ENCODE measurements at places on chromosomes 3 and 15. TPM values are rescaled to one million over a fixed set of nuclear protein-coding genes. Genes with fewer than 3 reads are reported as not detected.

- DNase-seq: no peak
Measured at GRCh38 chr3:133830071-133830470, 24.5 kb downstream of the SRPRB start.

DNA sequence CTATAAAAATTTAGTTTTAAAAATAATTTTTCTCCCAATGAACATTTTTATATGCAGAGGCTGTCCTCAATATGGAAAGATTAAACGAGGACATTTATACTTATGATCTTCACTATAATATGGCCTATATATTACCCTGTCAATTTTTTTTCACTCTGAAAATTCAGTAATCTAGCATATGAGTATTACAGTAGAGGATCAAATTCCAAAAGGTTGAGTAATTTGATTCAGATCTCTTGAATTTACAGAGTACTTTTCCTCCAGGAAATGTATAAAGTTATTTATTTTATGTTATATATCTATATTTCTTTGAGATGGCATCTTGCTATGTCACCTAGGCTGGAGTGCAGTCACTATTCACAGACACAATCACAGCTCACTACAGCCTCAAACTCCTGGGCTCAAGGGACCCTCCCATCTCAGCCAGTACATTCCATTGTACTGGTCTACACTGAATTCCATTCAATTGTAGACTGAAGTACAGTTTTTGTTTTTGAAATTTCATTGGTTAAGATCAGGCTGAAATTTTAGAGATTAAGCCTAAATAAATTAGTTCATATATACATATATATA, 16.3 kb upstream of the TRPM7 start:
- no peak for DNase-seq

DNA sequence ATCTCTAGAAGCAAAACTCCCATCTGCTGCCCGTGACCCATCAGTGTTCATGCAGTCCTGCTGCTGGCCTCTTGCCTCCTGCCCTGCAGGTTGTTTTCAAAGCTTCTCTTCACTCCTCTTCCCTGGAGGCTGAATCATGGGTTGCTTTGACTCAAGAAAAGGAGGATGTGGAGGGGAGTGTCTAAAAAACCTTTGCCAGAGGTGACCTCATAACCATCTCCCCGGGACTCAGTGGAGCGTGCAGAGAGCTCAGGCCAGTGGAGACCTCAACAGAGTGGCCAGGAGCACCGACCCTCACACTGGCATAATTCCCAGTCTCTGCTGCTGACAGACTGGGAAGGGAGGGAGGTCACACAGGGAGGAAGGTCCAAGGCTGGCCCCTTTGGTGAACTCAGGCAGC, 60.9 kb upstream of the ITGA11 start:
- no peak for DNase-seq

- peak; percentile 70 for DNase-seq
Measured at GRCh38 chr3:169668957-169669741, 5.6 kb upstream of the MECOM start.

The VEPH1 gene
- total RNA-seq: 0.77 TPM

DNA sequence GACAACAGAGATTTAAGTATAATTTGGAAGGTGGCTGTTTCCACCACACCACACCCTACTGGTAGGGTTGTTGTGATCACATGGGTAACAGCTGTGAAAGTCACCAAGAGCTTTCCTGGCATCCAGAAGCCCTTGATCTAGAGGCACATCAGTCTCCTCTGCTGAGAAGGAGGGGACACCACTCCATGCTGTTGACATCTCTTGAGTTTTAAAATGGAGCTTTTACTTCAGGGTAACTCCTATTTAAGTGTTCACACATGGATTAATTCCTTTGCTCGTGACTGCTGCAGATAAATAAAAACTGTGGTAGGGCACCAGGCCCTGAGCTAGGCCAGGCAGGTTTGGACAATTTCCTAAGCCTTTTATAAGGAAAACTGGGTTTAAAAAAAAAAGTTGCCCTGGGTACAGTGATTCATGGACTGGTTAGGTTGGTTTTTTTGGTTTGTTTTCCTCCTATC, 7.5 kb downstream of the EXOSC7 start:
- no peak for DNase-seq

- peak; percentile 35 for DNase-seq
Measured at GRCh38 chr3:13144163-13145023, 71.2 kb upstream of the IQSEC1 start.

The ITIH4 gene
- 4,137 TPM for total RNA-seq

DNA sequence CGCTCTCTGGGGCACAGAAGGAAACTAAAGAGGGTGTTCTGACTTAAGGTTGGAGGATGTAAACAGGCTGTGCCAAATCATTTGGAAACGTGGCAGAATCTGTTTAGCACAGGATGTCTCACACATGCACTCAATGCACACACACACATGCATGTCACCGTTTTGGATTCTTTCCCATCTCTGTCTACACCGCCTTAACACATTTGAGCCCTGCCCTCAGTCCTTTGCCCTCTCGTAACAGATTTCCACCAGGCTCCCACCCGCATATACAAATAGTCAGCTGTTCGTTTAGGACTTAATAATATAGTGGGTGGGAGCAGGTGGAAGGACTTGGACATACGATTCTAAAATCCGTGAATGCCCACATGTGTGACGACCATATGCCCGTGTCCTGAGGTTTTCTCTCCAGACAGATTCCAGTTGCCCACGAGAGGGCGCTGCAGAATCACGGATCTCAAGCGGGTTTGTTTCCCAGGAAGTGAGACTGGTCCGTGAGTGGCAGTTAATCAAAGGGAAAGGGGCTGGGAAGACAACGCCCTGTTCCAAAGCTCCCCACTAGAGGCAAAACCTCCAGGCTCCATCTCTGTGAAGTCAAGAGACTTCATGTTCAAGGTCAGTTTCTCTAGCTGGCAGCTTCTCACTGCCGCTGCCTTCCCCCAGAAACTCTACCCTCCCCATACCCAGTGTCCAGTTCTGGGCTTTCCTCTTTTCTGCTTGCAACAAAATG, 44.5 kb downstream of the NOX5 start:
- peak; percentile 87 for DNase-seq

- DNase-seq: no peak
Measured at GRCh38 chr15:43168192-43169107, 16.8 kb upstream of the CCNDBP1 start.

DNA sequence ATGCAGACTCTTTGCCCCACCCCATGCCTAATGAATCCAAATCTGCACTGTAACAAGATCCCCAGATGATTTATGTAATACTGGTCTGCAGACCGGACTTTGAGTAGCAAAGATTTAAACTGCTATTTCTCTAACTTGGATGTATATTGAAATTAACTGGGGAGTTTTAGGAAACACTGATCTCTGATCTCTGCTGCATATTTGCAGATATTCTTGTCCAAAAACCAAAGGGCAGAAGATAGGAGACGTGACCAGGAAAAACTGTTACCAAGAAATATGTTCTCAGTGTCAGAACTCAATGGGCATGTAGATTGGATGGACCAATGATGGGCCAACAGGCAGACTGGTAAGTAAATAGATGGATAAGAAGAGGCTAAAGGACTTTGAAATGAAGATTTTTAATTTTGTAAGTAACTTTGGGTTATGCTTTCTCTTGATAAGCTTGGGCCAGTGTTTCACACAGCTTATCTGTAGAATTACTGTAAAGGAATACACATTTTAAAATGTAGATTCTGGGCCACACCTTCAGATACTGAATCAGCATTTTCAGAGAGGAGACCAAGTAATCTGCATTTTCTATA, 64.5 kb upstream of the TP63 start:
- DNase-seq: no peak

DNA sequence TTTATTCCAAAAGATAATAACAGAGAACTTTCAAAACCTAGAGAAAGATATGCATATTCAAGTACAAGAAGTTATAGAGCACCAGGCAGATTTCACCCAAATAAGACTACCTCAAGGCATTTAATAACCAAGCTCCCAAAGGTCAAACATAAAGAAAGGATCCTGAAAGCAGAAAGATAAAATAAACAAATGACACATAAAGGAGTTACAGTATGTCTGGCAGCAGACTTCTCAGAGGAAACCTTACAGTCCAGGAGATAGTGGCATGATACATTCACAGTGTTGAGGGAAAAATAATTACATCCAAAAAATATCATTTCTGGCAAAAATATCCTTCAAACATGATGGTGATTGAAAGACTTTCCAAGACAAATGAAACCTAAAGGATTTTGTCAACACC, 185.8 kb upstream of the POU1F1 start:
- no peak for DNase-seq

- DNase-seq: no peak
Measured at GRCh38 chr3:50192124-50192523, 714 bp downstream of the GNAT1 start.

The TMEM42 gene
- 8.2 TPM for total RNA-seq

DNA sequence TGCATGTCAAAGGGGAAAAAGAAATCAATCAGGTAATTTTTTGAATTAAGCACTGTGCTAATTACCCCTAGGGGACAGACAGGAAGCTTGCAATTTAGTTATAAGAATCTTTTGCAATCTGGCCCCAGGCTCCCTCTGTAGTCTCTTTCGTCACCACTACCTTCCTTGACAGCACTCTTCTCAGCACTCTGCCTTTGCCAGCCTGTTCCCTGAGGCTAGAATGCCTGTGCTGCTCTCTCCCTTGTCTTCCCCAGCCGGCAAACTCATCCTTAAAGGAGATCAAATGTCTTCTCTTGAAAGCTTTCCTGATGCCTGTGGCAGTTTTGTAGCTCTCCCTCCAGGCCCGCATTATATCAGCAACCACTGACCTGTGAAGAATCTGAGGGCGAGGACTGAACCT, 32.4 kb upstream of the PRTG start:
- no peak for DNase-seq

The ARPC4 gene
- 80.3 TPM for total RNA-seq

DNA sequence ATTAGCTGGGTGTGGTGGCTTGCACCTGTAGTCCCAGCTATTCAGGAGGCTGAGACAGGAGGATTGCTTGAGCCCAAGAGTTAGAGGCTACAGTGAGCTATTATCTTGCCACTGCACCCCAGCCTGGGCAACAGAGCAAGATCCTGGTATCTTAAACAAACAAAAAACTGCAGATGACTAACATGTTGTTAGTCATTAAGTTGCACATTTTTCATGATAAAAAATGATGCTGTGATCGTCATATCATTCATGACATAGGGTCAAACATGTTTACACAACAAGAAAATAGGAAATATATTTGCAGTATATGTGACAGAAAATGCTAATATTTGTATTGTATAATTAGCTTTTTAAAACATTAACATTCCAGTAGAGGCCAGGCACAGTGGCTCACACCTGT, 20.2 kb upstream of the DAPK2 start:
- DNase-seq: no peak

The MAGEL2 gene
- total RNA-seq: not detected

- DNase-seq: no peak
Measured at GRCh38 chr3:136543385-136543784, 208.8 kb downstream of the STAG1 start.

The SCAMP5 gene
- total RNA-seq: 1.7 TPM

The SATB1 gene
- 9.7 TPM for total RNA-seq

- DNase-seq: peak; percentile 40
Measured at GRCh38 chr15:42070279-42070975, 23.9 kb downstream of the PLA2G4D start.

DNA sequence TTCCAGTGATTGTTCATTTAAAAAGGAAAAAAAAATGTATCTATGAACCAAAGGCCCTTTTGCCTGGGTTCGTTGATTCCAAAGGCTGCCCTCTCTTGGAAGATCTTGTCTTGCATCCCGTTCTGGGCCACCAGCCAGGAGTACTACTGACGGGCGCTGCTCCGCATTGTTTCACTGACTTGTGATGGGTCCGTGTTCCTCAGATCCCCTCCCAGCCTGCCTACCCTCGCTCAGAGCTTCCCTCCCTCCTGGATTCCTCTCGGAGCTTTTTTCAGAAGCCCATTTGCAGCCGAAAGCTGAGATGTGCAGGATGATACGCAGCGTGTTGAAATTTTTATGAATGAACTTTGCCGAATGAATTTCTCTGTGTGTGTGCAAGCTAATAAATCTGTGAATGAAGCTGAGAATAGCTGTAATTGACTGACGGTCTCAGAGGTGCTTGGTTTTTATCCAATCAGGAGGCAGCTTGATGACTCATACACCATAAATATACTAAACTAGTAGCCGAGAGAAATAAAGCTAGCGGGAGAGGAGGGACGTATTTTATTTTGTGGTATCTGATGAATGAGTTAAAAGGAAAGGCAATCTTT, at the start of gene SHC4:
TSS of gene SHC4 (minus strand) at position 396 of the 590 bp plus-strand sequence. CDS start 904 bp downstream, outside the sequence.
- DNase-seq: peak; percentile 63

DNA sequence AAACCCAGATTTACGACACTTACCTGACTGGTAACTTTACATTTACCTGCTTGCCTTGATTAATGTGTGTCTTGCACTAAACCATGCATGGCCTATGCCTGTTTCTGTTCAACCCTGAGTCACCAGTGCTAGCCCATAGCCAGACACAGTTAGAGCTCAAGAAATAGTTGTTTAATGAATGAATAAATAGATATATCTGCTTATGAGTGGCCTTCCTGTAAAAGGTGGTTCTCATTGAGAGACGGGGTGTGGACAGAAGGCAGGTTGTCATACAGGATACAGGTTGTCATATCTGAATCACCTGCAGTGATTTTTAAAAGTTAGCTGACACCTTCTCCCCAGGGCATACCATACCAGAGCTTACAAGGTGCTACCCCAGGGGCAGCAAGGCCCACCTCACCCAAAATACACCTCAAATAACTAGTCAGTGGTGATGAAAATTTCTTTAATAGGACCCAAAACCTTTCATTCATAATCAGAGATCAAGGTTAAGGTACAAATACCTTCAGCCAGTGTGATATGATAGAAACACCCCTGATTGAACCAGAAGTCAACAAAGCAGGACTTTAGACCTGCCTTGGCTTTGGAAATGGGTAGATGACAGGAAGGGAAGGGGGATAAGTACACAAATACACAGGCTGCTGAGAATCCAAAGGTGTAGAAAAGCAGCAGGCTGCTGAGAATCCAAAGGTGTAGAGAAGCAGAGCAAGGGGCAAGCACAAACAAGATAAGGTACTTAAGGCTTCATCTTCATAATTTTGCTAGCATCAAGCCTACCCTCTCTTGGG, 45.4 kb upstream of the TSC22D2 start:
- DNase-seq: no peak

- no peak for DNase-seq
Measured at GRCh38 chr15:43828061-43828657, 1.4 kb downstream of the WDR76 start.

DNA sequence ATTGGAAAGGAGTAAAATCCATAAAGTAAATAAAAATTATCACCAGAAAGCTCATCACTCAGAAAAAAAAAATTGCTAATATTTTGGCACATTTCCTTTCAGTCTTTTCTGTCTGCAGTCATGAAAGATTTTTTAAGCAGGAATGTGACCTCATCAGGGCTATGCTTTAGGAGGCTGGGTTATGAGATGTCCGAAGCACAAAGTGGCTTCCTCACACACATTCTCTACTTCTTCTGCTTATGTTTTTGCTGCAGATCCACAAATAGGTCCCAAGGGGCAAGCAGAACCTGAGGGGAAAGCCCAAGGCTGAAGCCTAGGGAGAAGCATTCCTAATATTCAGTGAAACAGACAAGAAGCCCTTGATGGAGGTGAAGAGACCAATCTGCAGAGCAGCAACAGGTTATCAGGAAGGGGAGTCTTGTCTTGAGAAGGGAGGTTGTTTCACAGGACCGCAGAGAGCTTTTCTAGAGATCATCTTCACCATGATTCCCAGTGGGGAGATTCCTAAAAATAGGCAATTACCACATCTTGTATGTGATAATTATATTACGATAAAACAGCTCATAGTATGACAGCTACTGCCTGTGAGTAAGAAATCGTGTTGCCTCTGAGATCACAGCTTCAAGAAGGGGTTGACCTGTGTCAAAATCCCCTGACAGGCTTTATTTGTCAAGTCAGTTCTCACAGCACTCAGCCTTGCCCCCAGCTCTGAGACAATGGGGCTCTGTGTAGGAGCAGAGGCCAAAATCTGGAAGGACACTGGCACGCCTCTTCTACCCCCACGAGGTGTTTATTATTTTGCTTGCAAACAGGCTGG, 60.5 kb downstream of the IGF2BP2 start:
- DNase-seq: no peak
